Spleen (tissue), 13 donors: ENCODE measurements at places on chromosomes 13 and 19. TPM values are rescaled to one million over a fixed set of nuclear protein-coding genes. Genes with fewer than 3 reads are reported as not detected.

DNA sequence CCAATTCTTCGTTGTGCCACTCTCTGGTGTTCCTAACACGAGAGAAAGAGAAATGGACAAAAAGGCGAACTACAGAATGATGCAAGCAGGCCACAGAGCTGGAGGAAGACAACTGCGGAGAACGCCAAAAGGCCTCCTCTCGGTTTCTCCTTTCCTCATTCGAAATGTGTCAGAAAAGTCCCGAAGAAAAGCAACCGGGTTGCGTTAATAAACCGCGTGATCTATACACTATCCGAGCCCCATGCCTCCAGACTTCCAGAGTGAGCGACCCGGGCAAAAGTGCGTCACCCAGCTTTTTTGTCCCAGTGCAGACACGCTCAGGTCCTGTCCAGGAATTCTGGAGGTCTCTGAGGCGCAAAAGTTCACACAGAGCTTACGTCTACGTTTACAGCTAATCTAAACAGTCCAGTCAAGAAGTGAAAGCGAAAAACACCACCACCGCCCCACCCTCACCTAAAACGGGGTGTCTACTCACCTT lies 413 bp downstream of the N4BP2L2 start:
- DNase-seq = peak; percentile 86

- peak; percentile 92 for DNase-seq
Observed at GRCh38 chr19:12778017-12778904, 2.9 kb upstream of the HOOK2 start.

- no peak for DNase-seq
Observed at GRCh38 chr19:16569609-16570320, 2.5 kb downstream of the SLC35E1 start.

- no peak for DNase-seq
Observed at GRCh38 chr13:114226088-114226487, 8.6 kb upstream of the CDC16 start.

DNA sequence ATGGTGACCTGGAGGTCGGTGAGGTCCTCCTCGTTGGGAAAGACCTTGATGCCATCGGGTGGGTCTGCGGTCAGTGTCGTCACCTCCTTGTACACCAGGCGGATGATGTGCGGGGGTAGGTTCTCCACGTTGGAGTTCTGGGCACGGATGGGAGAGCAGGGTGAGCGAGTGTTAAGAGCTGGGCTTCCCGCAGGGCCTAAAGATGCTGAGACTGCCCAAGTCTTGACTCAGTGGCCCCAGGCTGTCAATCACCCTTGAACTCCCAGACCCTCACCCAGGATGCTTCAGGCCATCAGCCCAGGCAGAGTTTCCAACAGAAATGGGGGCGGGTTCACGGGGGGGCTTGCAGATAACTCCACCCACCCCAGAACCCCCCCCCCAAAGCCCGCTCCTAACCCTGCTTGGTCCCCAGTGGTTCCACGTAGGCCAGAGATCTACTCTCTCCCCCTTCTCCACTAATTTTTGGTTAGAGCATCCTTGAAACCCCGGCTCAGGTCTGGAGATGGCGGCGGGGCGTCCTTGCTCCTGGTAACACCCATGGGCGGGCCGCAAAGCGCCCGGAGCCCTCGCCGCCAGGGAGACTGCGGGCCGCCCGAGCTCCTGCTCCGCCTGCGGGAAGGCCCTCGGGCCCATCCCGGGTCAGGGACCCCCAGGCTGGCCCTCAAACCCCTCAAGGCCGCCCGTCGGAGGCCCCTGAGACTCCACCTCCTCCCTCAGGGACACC lies 600 bp downstream of the UBE2S start:
- no peak for DNase-seq

GRCh38 chr13:60757501-60758215 lies 360.6 kb downstream of the TDRD3 start:
- DNase-seq = no peak

ZNF550 gene
- 39.5 TPM for total RNA-seq

DNA sequence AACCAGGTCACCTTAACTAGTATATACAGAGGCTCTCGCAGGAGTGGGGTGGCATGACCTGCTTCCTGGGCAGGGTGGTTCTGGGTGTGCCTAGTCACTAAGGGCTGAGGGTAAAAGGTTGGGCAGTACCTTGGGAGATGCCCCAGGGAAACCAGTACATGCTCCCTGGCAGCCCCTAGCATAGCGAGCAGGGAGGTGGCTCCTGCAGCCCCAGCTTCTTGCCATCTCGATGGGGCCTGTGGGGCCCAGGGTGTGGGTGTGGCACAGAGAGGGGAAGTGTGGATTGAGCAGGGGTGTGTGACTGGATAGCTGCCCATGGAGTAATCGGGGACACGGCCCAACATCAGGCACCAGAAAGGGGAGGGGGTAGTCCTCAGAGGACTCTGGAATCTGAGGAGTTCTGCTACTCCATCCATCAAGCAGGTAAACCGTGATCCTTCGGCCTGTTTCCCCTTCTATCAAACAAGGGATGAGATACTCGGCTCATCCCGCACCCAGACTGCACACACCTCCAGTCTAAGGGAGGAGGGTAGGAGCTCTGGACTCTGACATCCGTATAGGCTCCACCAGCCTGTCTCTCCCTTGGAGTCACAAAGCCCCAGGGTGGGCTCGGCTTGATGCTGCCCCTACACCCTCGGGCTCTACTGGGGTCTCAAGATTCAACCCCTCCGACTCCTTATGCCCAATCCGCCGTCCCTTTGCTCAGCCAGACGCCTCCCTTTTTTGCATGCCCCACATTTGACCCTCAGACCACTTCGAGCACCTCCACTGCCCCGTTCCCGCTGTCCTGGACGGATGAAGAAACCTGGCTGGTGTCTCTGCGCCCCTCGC lies 1.1 kb downstream of the ZBTB45 start:
- no peak for DNase-seq

C13orf42 gene
- not detected for total RNA-seq

PIH1D1 gene
- total RNA-seq = 76.0 TPM

ZNF181 gene
- 11.5 TPM for total RNA-seq

- peak; percentile 77 for DNase-seq
Observed at GRCh38 chr19:6572217-6572616, 18.7 kb downstream of the CD70 start.

GRCh38 chr19:41998246-41999020 lies 4.4 kb upstream of the ATP1A3 start:
- DNase-seq = no peak

DNA sequence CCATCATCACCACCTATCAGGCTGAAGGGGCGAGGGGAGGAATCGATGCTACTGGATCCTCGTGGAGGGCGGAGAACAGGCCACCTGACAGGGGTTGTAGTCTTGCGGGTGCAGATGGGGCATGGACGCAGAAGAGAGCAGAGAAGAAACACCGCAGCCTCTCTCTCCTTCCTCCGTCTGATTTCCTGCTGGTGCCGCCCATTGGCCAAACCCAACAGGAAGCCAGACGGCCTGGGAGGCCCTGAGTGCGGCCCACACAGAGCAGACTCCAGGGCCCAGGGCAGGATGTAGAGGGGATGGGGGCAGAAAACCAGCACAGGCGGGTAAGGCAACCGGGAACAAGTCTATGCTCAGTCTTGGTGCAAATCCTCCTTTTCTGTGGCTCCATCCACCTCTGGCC lies 15.4 kb downstream of the CEBPA start:
- no peak for DNase-seq

DNA sequence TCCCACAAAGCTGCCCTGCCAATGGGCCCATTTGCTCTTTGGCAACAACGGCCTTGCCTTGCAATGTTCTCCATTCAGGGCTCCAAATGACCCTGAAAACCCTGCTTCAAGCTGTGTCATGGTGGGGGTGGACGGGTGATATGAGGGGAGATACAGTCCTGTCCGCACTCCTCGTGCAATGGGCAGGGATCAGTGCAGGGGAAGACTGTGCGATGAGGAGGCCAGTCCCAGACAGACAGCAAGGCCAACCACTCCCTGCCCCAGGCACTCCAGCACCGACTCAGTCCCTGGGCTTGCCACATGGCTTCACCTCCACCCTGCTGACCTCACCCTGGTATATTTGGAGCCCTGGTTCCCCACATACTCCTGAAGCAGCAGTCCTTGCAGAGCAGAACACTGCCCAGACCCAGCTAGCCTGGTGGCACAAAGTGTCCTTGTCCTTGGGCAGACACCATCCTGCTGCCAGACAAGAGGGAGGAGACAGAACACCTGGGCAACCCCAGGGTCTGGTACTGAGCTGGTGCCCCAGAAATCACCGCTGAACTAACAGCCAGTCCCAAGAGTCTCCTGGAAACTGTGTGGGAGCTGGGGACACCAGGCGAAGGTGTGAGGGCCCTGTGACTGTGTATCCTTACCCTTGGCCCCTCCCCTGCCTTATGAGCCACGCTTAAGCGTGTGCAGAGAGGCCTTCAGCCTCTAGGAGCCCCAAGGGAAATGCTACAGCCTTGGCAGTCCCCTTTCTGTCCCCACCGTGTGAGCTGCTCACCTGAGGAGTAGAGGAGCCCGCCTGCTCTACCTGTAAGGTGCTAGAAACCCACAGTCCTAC lies 9.1 kb upstream of the SLC35E1 start:
- DNase-seq = no peak

DNA sequence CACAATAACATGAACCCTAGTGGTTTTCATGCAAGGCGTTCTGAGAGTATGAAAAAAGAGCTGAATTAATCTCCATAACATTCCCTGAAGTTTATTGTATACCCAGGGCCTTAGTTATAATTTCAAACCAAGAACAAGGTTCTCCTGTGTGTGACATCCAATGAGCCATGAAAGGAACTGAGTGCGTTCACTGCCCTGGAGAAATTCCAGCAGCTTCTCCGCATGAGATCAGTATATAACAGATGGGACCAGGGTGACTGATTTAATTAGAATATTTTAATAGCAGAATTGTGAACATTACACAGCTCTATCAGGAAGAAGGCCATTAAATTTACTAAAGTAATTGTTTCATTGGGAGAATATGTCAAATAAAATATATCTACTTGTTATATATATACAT lies 1190.5 kb upstream of the SLC10A2 start:
- DNase-seq = no peak

CERS4 gene
- total RNA-seq = 43.0 TPM

GRCh38 chr13:46377554-46377953 lies 9.5 kb downstream of the RUBCNL start:
- no peak for DNase-seq

ACP7 gene
- total RNA-seq = not detected

- no peak for DNase-seq
Observed at GRCh38 chr13:99757756-99758459, 213.7 kb downstream of the ZIC5 start.

DNA sequence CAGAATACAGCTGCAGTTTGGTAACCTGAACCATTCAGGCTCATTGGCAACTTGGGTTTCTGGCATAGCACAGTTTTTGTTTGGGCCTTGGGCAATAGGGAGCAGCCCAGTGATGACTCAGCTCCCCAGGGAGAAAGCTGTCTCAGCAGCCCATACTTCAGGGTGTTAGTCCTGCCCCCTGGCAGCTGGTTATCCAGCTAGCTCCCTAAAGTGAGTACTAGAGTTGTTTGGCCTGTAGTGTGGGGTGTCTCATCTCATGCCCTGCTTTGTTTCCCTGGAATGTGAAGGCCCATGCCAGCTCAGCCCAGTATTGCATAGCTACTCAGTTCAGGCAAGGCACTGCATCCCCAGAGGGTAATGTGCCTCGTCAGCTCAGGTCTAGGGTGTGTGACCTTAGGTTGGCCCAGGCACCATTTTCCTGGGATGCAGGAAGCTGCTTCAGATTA lies 18.2 kb upstream of the ZNF543 start:
- DNase-seq = no peak

GRCh38 chr19:18021121-18021755 lies 13.3 kb downstream of the ARRDC2 start:
- DNase-seq = peak; percentile 91

ATP4A gene
- total RNA-seq = not detected

- no peak for DNase-seq
Observed at GRCh38 chr13:107834281-107834680, 381.1 kb downstream of the LIG4 start.

GRCh38 chr19:17684256-17684655 lies 3.9 kb downstream of the UNC13A start:
- no peak for DNase-seq

DNA sequence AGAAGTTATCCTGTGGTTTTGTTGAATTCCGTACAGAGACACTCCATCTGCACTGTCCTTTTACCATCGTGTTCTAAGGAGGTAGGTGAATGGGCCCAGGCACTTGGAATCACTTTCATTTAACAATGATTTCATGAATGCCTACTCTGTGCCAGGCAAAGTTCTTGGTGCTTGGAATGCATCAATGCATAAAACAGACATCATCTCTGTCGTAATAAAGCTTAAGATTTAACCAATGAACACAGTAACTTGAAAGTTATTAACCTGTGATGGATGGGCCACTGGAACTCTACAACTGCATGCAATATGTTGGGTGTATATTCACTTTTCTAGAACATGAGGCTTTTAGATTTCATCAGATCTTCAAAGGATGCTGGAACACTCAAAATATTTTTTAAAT lies 14.1 kb upstream of the STARD13 start:
- no peak for DNase-seq

MBNL2 gene
- total RNA-seq = 28.2 TPM

DNA sequence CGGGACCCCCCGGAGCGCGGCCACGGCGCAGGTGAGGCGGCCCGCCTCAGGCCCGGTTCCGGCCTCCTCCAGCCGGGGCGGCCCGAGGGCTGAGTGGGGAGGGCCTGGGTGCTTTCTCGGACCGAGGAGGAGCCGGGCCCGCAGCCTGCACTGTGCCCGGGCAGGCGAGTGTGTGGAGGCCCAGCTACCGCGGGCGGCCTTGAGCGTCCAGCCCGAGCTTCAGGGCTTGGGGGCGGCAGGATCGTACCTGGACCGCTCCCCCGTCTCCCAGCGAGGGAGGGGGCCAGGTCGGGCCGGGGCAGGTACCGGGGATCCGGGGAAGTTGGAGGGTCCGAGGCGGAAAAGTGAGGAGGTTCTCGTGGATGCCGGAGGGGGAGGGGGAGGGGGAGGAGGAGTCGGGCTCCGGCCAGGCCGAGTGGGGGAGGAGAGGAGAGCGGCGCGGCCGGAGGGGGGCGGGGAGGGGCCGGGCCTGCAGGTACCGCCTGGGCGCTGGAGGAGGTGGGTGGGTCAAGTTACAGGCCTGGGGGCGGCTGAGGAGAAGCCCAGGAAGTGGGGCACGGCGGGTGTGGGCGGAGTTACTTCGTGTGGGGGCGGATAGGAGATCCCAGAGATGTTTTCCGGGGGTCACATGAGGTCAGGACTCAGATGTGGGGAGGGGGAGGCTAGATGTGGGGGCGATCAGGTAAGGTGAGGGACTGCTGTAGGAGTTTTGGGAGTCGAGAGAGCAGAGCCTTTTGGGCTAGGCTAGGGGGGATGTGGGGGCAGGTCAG lies 545 bp downstream of the NACC1 start:
- peak; percentile 91 for DNase-seq

ACER1 gene
- 0.23 TPM for total RNA-seq

DNA sequence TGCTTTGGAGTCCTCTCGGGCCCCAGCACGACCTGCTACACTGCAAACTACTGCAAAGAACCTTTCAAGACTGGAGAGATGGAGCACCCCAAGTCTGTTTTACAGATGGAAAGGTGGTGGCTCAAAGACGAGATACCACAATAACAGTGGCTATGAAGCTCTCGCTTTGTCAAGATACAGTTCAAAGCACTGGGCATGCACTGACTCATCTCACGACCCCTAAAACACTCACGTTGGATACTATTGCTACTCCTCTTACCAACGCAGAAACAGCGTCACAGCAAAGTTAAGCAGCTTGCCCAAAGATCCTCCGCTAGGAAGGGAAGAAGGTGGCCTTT lies 24.0 kb upstream of the LAIR1 start:
- no peak for DNase-seq

TMPRSS9 gene
- 1.3 TPM for total RNA-seq
